ENCODE measurements at places on chromosomes 5 and 9.

- no peak for DNase-seq
Measured at GRCh38 chr5:62343428-62343827, 37.4 kb downstream of the KIF2A start.

- DNase-seq = no peak
Measured at GRCh38 chr9:133252301-133253020, 22.5 kb downstream of the ABO start.

- no peak for DNase-seq
Measured at GRCh38 chr9:33111631-33112030, 35.2 kb upstream of the SMU1 start.

- no peak for DNase-seq
Measured at GRCh38 chr5:40277161-40277906, 402.4 kb upstream of the PTGER4 start.

GRCh38 chr5:13673511-13673910 lies 271.0 kb downstream of the DNAH5 start:
- DNase-seq = no peak

- DNase-seq = no peak
Measured at GRCh38 chr5:131976414-131977211, 31.1 kb upstream of the MEIKIN start.

DNA sequence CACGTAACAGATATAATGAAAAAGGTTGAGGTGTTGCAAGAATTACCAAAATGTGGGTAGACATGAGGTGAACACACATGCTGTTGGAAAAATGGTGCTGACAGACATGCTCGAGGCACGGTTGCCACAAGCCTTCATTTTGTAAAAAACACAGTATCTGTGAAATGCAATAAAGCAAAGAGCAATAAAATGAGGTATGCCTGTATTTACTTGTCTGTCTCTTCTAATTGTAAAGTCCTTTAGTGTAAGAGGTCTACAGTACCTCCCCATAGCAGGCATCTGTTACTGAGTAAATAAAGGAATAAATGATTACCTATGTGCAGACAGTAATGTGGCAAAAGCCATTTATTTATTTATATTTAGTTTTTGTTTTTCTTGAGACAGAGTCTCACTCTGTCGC lies 3.0 kb upstream of the CAST start:
- no peak for DNase-seq

GRCh38 chr9:136623842-136624183 lies 38.9 kb upstream of the EGFL7 start:
- no peak for DNase-seq

DNA sequence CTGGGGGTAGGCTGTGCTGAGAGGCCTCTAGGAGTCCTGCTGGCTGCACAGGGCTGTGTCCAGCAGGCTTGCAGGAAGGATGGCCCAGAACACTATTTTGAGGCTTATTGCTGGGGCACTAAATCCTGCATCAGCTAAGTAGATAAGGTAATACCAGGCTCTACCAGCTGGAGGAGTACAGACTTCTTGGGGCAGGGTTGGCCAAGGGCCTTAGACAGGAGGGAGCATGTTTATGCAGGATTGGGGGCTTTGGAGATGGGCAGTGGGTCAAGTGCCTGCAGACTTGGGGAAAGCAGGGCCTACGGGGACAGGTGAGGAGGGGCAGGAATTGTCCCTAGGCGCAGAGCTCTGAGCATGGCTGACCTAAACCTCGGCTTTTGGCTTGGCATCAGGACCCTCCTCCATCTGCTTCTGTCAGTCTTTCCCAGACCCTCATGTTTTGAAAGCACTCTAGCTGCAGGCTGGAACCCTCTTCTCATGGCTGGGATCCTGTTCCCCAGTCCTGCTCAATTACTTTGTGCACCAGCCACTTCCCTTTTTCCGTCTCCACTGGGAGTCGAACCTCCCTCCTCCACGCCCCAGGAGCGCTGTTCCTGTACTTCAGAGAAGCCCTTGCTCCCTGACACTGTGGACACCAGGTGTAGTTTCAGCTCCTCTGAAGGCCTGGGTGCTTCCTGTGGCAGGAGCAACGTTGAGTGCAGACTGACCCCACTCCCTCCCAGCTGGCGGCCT lies 61.0 kb upstream of the SPTLC1 start:
- DNase-seq = no peak

- no peak for DNase-seq
Measured at GRCh38 chr9:137195525-137196220, 4.9 kb downstream of the TPRN start.

All from T-helper 2 cell (primary cell).